ENCODE measurements at places on chromosomes 1 and 21. TPM values are rescaled to one million over a fixed set of nuclear protein-coding genes. Genes with fewer than 3 reads are reported as not detected.
A peak's percentile ranks its signal among the peaks of the same experiment; 100 is the strongest.

Gene FCGR2B
- total RNA-seq = not detected

DNA sequence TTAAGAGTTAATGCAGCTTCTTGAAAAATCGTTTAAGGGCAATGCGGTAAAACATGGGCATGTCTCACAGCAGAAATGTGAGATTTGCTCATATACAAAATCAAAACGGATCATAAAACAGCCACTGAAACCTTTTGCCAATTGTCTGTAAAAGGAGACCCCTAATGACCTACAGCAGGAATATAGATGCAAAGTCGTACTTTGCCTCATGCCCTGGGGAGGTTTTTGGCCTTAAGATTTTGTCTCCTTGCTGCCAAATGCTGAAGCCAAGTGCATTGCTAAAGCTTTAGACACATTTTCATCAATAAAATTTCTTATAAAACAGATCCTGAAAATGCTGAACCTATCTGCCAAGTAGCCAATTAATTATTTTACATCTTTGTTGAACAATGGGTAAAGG, 226.9 kb downstream of the TGFB2 start:
- no peak for DNase-seq

GRCh38 chr1:1173061-1173792, 453 bp upstream of the TTLL10 start:
- DNase-seq = no peak

GRCh38 chr1:219387211-219387610, 213.5 kb downstream of the LYPLAL1 start:
- no peak for DNase-seq

DNA sequence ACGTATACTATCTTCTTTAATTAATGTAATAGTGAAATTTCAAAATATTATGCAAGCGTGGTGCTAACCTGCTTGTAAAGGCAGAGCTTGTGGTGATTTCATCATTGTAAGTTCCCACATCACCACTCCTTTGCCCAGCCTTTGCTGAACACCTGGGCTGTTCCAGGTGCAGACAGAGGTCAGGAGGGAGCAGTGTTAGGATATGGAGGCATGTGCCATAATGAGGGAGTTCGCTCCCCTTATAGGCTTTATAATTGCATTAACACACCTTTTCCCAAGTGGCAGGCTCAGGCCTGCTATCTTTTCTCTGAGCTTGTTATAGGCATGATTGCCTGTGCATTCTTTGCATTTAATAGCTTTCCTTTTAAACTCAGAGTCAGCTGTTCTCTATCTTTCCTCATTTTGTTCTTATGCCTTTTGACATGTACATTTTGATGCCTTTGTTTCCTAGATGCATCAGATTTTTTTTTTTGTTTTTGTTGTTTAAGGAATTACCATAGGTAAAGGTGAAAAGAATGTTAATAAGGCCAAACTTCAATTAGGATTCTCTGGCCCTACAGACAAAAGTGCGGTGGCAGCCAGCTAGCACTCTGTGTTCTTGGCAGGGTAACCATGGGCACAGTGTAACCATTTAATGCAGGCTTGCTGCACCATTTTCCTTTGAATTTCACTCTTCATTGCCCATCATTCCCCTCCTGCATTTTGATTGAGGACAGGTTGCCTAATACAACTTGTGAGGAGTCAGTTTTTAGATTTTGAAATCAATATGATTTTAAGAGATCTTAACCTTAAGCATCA, 12.6 kb downstream of the NPL start:
- no peak for DNase-seq

DNA sequence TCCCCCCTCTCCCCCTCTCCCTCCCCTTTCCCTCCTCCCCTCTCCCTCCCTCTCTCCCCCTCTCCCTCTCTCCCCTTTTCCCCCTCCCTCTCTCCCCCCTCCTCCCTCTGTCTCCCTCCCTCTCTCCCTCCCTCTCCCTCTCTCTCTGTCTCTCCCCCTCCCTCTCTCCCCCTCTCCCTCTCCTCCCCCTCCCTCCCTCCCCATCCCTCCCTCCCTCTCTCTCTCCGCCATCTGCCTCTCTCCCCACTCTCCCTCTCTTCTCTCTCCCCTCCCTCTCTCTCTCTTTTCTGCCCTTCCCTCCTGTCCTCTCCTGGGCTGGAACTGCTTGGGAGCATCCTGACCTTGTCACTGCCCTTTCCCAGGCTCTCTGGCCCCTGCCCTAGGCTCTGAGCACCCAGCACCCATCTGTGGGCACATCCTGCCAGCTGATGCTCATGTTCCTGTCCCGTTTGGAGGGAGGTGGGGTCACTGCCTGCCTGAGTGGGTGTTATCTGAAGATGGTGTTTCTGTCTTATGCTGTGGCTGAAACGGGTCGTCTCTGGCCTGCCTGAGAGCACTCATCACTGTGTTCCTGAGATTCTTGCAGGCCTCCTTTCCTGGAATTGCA, 10.8 kb downstream of the FTCD start:
- DNase-seq = no peak

DNA sequence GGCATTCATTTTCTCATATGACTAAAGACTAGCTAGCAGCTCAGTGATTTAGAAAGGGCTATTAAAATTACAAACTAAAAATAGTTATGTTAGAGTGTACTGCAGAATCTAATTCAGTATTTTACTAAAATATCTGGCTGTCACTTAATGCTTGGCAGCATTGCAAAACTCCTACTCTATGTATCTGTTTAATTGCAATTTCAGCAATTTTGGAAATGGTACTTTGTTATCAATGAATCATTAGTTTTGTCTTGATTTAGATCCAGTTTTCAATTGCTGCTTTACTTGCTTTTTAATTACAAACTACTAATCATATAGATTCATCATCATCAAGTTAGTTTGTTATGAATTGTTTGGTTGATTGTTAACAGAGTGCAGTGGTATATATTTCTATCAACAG, 19.2 kb downstream of the C1orf87 start:
- no peak for DNase-seq

DNA sequence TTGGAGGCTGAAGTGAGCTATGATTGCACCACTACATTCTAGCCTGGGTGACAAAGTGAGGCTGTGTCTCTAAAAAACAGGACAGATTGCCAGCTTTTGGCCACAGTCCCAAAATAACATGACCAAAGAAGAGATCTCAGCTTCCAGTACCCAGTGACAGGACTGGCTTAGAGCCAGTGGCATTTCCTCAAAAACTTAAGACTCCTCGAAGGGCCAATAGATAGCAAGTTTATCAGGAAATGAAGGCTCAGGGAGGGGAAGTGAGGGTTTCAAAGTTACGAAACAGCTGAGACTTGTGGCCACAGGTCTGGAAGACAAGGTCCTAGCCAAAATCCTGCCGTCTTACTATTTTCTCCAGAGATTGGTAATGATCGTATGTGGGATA, 6.3 kb upstream of the TMEM39B start:
- no peak for DNase-seq

Gene RSPH1
- total RNA-seq = 0.15 TPM

Gene LIN28A
- 868 TPM for total RNA-seq

GRCh38 chr1:112674986-112675727, 698 bp downstream of the MOV10 start:
- DNase-seq = peak; percentile 88

DNA sequence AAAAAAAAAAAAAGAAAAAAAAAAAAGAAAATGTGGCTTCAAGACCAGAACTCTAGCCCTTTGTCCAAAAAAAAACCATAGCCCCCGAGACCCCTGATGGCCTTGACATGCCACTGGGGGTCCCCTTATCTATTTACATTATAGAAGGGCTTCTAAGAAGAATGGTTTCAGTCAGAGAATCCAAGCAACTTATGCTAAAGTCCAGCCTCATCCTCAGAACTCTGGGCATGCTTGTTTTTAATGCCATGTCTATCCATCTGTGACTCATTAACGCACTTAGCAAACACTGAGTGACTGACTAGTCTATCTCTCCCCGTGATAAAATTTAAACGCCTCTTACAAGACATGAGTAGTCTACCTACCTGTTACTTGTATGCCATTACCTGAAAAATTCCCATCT, 29.3 kb downstream of the ERG start:
- DNase-seq = no peak

Gene ATP8B2
- total RNA-seq = 73.2 TPM

GRCh38 chr21:40685141-40685540, 161.8 kb downstream of the DSCAM start:
- DNase-seq = no peak

DNA sequence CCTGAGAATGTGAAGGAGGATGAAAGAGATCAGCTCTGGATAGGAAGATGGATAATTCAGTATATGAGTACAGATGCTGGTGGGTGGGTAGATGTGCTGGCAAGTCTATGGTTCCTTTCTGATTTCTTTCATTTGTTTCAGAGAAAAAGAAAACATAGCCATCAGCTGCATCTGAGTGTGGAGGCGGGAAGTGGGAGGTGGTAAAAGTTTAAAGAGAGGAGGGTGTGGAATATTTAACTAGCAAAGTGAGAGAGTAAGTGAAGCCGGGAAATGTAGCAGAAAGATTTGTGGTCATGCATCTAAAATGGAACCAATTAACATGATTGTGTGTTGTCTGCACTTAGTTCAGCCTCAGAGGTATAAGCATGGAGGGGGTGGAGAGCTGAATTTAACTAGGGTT, 16.4 kb downstream of the RPE65 start:
- no peak for DNase-seq

All from H7 (cell line).